ENCODE measurements at places on chromosomes 16 and 17. TPM values are rescaled to one million over a fixed set of nuclear protein-coding genes. Genes with fewer than 3 reads are reported as not detected.

DNA sequence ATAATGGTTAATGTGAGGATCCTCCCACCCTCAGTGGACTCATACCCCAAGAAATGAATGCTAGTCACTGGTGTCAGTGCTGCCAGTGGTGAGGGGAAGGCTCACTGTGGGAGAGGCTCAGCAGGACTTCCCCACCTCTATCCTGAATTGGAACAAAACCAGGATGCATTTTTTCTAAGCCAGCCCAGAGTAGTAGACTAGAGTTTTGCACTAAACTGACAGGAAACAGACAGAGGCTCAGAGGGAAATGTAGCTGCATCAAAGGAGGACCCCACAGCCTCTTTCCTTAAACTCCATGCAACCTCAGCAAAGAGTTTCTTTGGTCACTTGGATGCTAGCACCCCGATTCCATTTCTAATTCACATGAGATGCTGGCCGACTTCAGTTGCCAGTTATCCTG is 10.7 kb upstream of the SKAP1 start:
- DNase-seq: no peak

DNA sequence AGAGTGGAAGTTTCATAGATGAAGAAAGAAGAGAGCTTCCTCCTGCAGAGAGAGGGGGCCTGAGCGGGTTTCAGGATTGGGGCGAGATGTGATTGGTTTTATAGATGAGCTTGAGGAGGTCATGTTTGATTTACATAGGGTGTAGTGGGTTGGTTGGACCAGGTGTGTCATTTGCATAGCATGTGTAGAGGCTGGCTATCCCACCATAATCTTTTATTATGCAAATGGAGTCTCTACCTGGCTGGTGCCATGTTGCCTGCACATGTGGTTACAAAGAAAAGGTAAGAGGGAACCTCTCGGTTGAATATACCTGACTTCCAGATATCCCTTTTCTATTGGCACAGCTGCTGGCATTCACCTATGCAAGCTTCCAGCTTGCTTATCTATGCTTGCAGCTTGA is 228.1 kb downstream of the BCAS3 start:
- DNase-seq: no peak

DNA sequence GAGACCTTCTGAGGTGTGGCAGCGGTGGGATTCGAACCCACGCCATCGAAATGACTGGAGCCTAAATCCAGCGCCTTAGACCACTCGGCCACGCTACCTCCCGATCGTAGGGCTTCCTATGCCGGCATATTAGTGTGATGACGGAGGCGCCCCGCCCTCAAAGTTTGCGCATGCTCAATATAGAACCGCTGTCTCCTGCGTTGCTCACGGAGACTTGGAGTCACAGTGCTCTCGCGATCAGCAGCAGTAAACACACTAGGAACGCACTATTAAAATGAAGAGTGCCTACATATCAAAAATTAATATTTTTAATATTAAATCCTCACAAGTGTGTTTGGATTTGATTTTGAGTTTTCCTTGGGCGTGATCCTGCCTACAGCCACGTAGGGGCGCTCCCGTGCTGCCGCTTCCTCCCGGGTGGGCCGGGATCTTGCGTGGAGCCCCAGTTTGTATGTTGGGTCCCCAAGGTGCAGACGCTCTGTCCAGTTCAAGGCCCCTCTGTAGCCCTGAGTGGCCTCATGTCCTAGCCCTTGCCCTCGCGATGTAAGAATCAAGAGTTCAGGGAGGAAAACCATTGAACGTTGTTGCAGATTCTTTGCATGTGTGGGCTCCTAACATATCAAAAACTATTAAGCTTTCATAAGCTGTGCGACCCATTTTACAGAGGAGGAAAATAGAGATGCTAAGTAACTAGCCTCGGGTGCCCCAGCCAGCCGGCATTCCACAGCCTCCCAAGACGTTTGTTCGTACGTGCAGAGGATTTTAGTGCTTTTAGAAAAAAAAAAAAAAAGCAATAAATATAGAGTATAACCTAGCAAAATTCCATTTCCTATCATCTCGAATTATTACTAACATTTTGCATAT is 10.2 kb upstream of the EEF2K start:
- DNase-seq: peak; percentile 80

DNA sequence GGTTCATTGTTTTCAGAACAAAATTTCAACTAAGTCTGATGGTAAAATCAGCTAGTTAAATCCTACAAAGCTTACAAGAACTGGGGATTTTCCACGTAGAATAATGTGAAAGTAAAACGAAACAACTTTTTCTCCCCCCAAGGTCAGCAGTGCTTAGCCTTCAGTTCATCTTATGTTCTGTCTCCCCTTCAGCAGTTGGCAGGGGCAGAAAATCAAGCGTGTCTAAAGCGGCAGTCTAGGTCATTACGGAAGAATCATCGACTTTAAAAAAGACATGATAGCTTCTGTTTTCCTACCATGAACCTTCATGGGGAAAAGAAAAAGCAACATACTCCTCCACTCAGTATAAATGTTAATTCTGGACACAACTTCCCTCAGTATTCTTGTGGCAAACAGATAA is 50.7 kb downstream of the GNA13 start:
- DNase-seq: no peak

GRCh38 chr17:82444941-82445521 is 5.5 kb downstream of the CYBC1 start:
- DNase-seq: peak; percentile 71

DNA sequence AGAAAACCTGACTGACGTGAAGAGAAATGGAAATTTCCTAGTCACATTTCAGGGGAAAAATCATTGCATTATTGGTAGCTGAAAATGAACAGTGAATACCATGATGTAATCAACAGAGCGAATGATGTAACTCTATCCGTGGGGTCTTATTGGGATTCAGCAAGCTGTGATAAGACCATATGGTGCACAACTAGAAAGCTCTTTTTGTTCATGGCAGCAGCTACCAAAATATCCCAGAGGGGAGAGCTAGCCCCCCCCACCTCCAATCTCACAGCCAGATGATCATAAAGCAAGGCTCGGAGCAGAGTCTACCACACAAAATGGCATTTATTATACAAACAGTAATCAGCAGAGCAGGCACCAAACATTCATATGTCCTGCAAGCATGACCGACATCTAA is 22.2 kb upstream of the DNAH17 start:
- DNase-seq: peak; percentile 20

GRCh38 chr17:7932483-7932891 is 481 bp downstream of the CNTROB start:
- DNase-seq: peak; percentile 31

DNA sequence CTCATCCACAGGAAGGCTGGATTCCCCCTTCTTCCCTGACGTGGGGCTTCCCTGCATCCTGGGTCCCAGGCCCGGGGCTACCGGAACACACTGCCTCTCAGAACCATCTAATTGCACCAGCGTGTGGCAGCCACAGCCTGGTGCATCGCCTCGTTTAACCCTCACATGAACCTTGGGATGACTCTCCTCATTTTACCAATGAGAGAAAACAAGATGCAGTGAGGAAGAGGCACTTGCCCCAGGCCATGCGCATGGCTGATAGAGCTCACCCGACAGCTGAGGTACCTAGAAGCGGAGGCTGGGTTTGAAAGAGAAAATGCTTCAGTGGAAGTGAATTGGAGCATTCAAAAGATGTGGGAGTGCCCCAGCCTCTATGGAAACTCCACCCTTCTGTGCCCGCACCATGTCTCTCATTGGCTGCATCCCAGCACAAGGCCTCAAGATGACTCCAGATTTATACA is 162.3 kb downstream of the KATNIP start:
- no peak for DNase-seq

The TBC1D3E gene
- total RNA-seq: not detected

The IL21R gene
- total RNA-seq: 1.1 TPM

The DNASE1L2 gene
- total RNA-seq: 0.60 TPM

The CBLN1 gene
- total RNA-seq: not detected
